ENCODE measurements at places on chromosomes 6 and 20. TPM values are rescaled to one million over a fixed set of nuclear protein-coding genes. Genes with fewer than 3 reads are reported as not detected.
A peak's percentile ranks its signal among the peaks of the same experiment; 100 is the strongest.

Gene TMEM74B
- 4.9 TPM for total RNA-seq

Gene ZSCAN23
- total RNA-seq = 4.1 TPM

Gene MRPS18A
- 67.3 TPM for total RNA-seq

Gene SLC2A10
- 9.9 TPM for total RNA-seq

Gene SIGLEC1
- total RNA-seq = not detected

Gene HCRTR2
- not detected for total RNA-seq

GRCh38 chr6:157593596-157593995, 212.6 kb downstream of the ZDHHC14 start:
- DNase-seq = no peak

DNA sequence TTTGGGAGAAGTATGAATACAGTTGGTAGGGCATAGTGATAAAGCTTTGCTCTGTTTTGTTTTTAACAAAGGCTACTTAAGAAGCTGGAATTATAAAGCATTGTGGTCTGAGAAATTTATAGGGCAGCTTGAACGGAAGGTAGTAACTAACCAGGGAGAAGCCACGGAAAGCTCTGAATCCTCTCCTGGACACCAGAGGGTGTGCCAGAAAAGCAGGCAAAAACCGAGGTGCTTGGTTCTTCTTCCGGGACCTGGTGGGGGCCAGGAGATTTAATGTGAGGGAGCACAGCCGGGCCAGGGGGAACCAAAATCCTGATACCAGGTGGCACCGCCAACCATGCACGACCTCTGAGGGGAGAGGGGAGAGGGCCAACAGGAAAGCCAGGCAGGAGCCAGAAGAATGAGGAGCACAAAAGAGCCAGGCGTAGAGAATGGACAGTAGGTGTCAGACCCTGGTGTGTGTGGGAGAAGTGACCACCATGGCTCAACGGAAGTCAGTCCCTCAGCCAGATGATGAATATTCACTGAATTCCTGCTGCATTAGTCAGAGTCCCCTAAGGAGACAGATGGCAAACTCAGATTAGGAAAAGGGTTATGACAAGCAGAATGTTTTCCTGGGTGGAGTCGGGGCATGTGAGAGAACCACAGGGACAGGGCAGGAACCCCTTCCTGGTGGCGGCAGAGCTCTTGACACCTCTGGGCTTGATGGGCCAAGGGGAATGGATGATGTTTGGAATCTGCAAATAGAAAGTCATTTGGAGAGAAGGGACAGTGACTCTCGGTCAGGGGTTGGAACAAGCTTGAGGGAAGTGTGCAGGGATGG, 262.3 kb downstream of the ZNF217 start:
- DNase-seq = peak; percentile 47

DNA sequence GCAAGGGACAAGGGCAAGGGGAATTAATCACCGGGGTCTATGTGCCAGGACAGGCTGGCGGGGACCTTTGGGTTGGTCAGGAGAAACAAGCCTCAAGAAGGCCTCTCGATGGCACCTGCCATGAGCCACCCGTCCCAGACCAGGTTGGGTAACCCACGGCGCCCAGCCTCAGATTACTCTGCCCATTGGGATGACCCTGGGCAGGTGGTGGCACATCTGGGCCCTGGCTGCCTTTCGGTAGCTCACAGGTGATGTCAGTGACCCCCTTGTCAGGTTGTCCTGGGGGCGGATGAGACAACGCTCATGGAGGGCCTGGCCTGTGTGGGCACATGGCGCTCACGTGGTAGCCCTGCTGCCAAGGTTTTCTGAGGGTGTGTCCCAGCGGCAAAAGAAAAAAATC, 152.2 kb downstream of the SYCP2 start:
- peak; percentile 13 for DNase-seq

DNA sequence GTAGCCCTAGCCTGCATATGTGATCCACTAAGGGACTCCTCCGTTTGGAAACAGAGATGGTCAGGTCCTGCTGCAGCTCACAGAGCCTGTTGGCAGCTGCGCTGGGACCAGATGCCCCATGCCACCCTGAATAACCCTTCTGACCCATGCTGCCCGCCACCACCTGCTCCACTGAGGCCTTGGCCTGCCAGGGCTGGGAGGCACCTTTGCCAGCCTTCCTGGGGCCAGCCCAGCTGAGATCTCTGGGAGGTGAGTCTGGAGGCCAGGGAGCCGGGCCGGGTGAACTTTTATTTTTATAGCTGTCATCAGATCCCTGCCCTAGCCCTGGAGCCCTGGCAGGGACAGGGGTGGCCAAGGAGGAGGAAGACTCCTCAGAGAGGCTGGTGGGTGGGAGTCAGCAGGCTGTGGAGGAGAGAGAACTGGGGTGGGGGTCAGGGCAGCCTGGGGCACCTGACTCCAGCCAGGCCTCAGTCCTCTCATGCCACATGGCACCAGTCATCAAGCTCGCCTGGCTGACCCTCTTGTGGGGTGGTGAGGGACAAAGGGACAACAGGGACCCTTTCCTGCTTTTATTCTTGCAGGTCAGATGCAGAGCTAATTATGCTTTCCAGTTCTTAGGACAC, 10.0 kb downstream of the CEBPB start:
- DNase-seq = no peak

- DNase-seq = no peak
Observed at GRCh38 chr6:41573276-41573675, 27.1 kb downstream of the FOXP4 start.

DNA sequence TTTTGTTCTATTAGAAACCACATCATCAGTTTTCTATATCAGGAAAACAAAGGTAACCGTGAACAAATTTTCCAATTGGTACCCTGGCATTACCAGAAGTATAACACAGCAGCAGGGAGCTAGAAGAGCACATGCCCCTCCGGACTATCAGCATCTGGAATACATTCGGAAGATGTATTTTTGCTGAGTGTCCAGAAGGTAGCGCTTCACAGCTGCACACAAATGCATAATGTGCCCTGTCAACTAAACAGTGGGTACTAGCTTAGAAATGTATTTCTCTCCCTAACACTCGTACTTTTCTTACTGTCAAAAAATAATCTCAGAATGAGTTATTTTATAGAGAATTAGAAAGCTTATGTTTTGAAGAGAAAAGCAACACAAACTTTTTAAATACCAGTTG, 77.6 kb downstream of the HUS1B start:
- DNase-seq = no peak

- peak; percentile 14 for DNase-seq
Observed at GRCh38 chr20:24994186-24994465, 1.6 kb upstream of the APMAP start.

DNA sequence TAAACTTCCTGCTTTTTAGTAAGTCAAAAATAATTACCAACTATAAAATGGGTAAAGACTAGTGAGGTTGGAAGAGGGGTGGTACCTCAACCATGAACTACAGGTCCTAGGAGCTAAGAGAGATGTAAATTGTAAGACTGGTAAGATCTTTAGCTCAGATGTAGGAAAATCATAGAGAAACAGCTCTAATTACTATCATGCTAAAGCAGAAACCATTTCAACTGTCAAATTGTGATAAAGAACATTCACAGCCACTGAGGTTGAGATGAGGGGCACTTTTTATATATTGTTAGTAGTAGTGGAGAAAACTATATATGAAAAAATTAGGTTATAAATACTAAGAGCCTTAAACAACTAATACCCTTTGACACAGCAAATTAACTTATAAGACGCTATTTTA, 20.0 kb downstream of the CDK19 start:
- DNase-seq = no peak

DNA sequence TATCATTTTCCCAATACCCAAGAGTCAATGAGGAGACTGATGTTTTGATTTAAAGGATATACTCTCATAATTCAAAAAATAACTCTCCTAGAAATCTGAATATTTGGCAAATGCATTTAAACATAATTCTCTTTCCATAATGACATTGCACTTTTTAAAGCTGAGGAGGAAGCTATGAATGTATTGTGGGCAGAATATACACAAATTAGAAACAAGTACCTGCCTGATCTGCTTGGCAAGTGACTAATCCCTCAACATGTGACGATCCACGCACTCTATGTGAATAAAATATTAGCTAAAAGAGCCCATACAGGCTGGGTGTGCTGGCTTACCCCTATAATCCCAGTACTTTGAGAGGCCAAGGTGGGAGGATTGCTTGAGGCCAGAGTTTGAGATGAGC, 88.3 kb upstream of the CCDC28A start:
- no peak for DNase-seq

GRCh38 chr20:16175322-16175961, 397.8 kb downstream of the KIF16B start:
- no peak for DNase-seq

GRCh38 chr6:24492475-24492874, 2.3 kb upstream of the ALDH5A1 start:
- DNase-seq = peak; percentile 65

- peak; percentile 60 for DNase-seq
Observed at GRCh38 chr6:75349262-75349984, 64.8 kb upstream of the TMEM30A start.

- no peak for DNase-seq
Observed at GRCh38 chr20:62112368-62112767, 9.9 kb upstream of the LSM14B start.

- DNase-seq = peak; percentile 37
Observed at GRCh38 chr6:33974471-33974870, 170.7 kb upstream of the MLN start.

GRCh38 chr6:147508866-147509608, 547 bp downstream of the SAMD5 start:
- DNase-seq = no peak

DNA sequence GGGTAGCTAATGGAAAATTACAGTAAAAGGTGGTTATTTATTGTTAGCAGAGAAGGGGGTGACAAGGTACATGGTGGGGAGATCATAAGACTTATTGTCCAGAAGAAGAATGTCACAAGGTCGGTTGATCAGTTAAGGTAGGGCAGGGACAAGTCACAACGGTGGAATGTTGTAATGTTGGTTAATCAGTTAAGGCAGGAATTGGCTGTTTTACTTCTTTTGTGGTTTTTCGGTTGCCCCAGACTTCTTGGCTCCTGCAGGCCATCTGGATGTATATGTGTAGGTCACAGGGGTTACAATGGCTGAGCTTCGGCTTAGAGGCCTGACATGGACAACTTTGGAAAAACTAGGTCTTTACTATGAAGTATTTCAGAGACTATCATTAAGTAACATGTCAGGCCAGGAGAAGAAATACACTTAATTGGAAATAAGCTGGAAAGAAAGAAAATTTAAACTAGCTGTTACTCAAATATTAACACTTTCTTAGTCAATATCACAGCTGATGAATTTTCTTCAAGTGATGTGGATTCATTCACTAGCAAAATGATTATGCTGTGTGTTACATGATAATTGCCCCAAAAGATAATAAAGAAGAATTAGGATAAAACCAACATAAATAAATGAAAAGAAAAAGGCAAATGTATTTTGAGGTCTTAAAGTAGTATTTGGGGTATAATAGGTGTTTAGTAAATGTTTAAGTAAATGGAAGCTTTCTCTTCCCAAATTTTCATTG, 4.4 kb downstream of the AIG1 start:
- DNase-seq = no peak

GRCh38 chr6:55636406-55637102, 57.6 kb upstream of the HMGCLL1 start:
- DNase-seq = no peak

- DNase-seq = no peak
Observed at GRCh38 chr20:56438284-56438683, 26.2 kb downstream of the CASS4 start.

All from H9 (cell line).